Hypothalamus (tissue), 51 donors: ENCODE measurements at places on chromosomes 4 and X.

DNA sequence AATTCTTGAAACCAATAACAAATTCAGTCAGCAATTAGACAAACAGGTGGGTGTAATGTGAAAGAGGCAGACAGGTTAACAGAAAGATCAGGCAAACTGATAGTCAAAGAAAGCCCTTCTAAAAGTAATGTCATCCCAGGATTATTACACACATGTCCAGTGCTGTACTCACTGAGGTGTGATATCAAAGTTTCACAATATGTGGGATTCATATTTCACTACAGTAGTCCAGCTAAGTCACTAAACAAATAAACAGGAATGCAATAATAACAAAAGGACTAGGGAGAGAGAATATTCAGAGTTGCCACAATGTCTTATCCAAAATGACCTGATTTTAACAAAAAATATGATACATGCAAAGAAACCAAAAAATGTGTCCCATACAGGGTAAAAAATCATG lies 787.5 kb downstream of the FSTL5 start:
- no peak for DNase-seq

DNA sequence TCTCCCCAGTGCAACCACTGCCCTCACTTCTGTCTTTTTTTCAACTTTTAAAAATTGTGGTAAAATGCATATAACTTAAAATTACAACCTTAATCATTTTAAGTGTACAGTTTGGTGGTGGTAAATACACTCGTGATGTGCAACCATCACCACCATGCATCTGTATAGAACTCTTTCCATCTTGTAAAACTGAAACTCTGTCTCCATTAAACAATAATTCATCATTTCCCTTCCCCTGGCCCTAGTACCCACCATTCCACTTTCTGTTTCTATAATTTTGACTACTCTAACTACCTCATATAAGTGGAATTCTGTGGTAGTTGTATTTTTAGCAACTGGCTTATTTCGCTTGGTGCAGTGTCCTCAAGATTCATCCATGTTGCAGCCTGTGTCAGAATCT lies 6.8 kb upstream of the CTBP1 start:
- DNase-seq = no peak

GRCh38 chrX:48626401-48627298 lies 29.4 kb downstream of the WDR13 start:
- DNase-seq = no peak

GRCh38 chr4:74087481-74087880 lies 11.5 kb downstream of the CXCL2 start:
- no peak for DNase-seq

GRCh38 chrX:138001226-138001625 lies 435.3 kb downstream of the ZIC3 start:
- no peak for DNase-seq

- DNase-seq = no peak
Observed at GRCh38 chr4:158172261-158173258, at the start of gene GASK1B. Gene GASK1B (minus strand): TSS chr4:158173025. CDS start chr4:158171375, 1,650 bp downstream.

GRCh38 chr4:4914059-4914820 lies 54.8 kb downstream of the MSX1 start:
- no peak for DNase-seq

- no peak for DNase-seq
Observed at GRCh38 chr4:114163051-114163450, 183.6 kb upstream of the ARSJ start.

- no peak for DNase-seq
Observed at GRCh38 chrX:150607201-150607600, 38.8 kb downstream of the MTM1 start.

GRCh38 chr4:121041307-121042090 lies 30.8 kb downstream of the NDNF start:
- no peak for DNase-seq

GRCh38 chr4:147773261-147774184 lies 41.6 kb downstream of the ARHGAP10 start:
- no peak for DNase-seq

GRCh38 chr4:11710453-11711093 lies 281.9 kb upstream of the HS3ST1 start:
- no peak for DNase-seq

- no peak for DNase-seq
Observed at GRCh38 chr4:169278624-169279023, 7.9 kb upstream of the SH3RF1 start.

DNA sequence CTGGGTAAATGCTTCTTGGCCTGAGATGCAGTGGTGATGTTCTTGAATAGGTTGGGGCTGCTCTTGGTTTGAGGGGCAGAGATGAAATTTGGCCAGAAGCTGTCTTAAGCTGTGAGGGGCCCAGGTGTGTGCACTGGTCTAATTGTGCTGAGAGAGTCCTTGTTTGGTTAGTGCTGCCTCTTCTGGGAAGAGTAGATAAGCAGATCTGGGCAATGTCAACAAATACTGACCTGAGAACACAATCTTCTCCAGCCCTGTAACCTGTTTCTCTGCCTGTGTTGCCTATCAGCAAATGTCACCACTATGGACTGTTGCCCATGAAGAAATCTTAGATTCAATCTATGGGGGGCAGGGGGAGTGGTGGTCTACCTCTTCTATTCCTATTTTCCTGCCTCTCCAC lies 17.2 kb upstream of the USP27X start:
- no peak for DNase-seq

DNA sequence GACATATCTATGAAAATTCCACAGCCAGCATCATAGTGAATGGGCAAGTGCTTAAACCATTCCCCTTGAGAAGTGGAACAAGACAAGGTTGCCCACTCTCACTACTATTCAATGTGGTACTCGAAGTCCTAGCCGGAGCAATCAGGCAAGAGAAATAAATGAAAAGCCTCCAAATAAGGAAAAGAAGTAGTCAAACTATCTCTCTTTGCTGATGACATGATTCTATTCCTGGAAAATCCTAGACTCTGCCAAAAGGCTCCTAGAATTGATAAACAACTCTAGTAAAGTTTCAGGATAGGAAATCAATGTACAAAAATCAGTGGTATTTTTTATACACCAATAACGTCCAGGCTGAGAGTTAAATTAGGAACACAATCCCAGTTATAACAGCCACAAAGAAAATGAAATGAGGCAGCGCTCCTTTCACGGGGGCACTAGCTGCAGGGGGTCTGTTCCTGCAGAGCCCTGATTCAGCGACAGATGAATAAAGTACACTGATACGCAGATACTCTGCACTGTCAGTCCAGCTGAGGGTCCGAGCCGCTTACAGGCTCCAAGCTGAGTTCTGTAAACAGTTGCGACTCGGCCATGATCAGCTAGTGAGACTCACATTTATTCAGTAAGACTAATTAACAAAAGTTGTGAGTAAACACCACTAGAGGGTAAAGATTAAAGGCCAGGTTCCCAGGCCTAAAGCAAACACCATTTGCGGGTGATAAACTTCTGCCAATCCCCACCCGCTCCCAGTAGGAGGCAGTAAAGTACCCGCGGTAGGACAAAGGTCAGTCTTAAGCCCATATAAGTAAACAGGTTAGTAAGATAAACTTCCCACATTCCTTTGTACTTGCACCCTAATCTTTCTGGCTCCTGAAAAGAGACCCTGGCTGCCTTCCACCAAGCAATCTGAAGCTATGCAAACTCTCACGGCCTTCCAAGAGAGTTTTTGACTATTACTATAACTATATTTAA lies 290.6 kb upstream of the GRID2 start:
- no peak for DNase-seq
